Activated naive CD8-positive, alpha-beta T cell treated with anti-CD3 and anti-CD28 coated beads, Interleukin-2, amount 10 ng/mL, durations not matched to agents 7 days and 5 days (primary cell): ENCODE measurements at places on chromosomes 13 and 19. TPM values are rescaled to one million over a fixed set of nuclear protein-coding genes. Genes with fewer than 3 reads are reported as not detected.

NPAS1 gene
- total RNA-seq = 0.43 TPM

TDRD12 gene
- 0.42 TPM for total RNA-seq

FPR1 gene
- not detected for total RNA-seq

KIR2DL1 gene
- not detected for total RNA-seq

ATP7B gene
- total RNA-seq = 0.51 TPM

RETN gene
- 4.8 TPM for total RNA-seq

RASGRP4 gene
- total RNA-seq = 0.31 TPM

TMIGD2 gene
- total RNA-seq = 50.5 TPM

ZNF546 gene
- total RNA-seq = 9.3 TPM
